ENCODE measurements at places on chromosomes 1 and 21. TPM values are rescaled to one million over a fixed set of nuclear protein-coding genes. Genes with fewer than 3 reads are reported as not detected.
A peak's percentile ranks its signal among the peaks of the same experiment; 100 is the strongest.

The S100A2 gene
- 26.2 TPM for total RNA-seq

The TMEM61 gene
- not detected for total RNA-seq

The SERTAD4 gene
- total RNA-seq: 6.9 TPM

The ADAM30 gene
- total RNA-seq: not detected

The AKNAD1 gene
- 1.8 TPM for total RNA-seq

The GPATCH4 gene
- total RNA-seq: 6.1 TPM

The TDRD5 gene
- 1.1 TPM for total RNA-seq

The CHIA gene
- total RNA-seq: not detected

The DNM3 gene
- total RNA-seq: 11.7 TPM

The TCEA3 gene
- 44.8 TPM for total RNA-seq

The RORC gene
- 1.6 TPM for total RNA-seq

- DNase-seq: no peak
These were observed 48.7 kb upstream of the KIF1B start for GRCh38 chr1:10161541-10162290.

GRCh38 chr1:29761159-29761928 lies 525.0 kb downstream of the PTPRU start:
- no peak for DNase-seq

DNA sequence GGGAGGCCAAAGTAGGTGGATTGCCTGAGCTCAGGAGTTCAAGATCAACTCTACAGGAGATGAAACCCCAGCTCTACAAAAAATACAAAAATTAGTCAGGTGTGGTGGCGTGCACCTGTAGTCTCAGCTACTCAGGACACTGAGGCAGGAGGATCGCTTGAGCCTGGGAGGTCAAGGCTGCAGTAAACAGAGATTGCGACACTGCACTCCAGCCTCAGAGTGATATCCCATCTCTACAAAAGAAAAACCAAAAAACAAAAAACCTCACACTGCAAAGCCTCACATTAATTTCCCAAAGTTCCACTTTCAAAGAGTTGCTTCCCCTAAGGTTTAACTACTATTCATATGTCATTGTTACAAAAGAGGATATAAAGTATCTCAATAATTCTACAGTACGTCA lies 29.0 kb upstream of the FBXO28 start:
- DNase-seq: no peak

- DNase-seq: no peak
These were observed 182.9 kb upstream of the FGGY start for GRCh38 chr1:59113876-59114457.

DNA sequence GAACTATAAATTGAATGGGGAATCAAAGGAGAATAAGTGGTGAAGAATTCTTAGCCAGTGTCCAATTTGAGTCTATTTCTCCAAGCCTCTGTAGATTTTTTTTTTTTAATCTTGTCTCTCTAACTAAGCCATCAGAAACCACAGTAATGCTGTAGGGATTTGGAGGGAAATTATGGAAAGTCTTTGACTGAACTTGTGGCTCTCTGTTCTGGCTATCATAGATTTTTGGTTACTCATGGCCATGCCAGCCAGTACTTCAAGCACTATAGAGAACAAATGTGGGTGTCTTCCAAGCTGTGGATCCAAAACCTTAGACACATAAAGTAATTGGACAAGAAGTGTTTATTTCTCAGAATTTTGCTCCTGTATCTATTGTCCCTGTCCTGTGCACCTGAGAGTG lies 147.9 kb downstream of the LRRC40 start:
- no peak for DNase-seq

DNA sequence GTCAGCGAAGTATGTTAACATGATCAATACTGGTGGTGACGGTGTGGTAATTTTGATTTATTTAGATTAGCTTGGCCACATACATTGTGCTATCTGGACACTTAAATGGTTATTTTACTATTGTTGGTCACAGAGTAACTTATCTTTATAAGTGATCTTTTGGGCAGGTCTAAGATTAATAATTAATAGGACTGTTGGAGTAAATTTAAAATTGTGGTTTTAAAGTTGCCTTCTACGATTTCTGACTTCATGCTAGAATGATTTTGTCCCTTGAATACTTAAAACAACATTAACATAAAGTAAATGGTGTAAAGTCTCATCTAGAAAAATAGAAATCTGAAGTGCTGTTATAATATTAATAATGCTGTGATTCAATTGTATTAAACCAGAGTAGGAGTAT lies 14.7 kb downstream of the SRRM1 start:
- DNase-seq: no peak

GRCh38 chr1:218284377-218284916 lies 646 bp upstream of the RRP15 start:
- DNase-seq: no peak

DNA sequence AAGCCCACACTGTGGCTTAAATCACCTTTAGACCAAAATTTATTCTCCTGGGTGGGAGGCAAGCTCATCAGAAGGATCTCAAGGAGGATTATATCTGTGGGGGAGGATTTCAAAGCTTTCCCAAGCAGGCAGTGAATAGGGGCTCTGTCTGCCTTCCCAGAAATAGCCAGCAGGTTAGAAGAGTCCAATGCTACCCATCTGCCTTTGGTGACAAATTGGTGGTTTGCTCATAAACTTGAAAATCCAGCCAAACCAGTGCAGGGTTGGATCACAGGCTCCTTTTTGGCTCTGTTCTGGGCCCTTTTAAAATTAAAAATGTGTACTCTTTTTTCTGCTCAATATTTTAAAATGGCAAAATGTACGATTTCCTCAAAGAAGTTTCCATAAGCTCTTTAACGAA lies 118.9 kb upstream of the ZC3H11B start:
- DNase-seq: no peak

DNA sequence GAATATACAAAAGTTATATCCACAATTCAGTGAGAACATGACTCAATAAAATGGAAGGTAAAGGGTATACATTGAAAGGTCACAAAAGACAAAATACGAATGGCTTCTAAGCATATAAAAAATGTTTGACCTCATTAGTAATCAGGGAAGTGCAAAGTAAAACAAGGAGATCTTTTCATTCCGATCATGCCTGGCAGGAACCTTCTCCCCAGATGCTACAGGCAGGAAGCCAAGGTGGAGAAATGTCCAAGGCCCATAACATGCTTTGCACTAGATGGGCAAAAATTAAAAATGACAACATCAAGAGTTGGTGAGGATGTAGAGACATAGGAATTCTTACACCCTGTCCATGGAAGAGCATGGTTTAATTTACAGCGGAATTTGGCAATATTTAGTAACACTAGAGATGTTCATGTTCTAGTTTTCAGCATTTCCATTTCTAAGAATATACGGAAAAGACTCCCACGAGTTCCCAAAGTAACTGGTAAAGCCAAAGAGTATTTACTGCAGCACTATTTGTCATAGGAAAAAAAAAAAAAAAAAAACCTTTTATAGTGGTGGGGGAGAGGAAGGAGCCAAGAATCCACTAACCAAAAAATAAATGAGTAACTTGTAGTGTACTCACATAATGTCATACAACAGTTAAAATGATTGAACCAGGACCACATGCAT lies 184.5 kb upstream of the KAZN start:
- no peak for DNase-seq

DNA sequence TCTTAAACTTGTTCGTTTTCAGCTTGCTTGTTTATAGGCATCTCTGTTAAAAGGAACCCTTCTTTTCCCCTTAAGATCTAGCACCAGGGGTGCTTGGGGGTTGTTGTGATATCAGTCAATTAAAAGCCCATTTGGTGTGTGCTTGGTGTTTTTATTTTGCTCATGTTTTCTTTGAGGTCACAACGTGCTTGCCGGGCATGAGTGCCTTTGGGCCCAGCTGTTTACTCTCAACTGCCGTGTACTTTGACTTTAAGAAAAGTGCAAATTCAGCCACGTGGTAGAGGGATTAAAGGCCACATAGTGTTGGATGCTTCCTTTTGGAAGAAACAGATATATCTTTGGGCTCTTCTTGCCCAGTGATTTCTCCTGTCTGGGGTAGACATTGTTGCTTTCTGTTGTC lies 10.5 kb downstream of the ARID1A start:
- no peak for DNase-seq

DNA sequence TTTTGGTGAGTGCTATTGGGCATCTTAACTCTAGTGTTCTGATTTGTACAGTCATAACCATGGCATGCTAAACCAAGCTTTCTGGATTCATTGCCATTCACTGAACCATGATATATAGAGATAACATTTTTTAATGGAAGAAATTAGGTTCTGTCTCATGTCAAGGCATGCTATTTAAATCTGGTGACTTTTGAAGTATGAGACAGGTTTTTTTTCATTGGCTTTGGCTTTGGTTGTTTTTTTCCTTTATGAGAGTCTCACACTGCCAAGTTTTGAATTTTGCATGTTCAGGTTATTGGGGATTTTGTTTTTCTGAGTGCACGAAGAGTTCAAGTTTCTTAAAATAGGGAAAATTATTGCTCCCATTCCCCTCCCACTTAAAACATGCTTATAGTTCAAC lies 141.3 kb upstream of the ADAMTS5 start:
- peak; percentile 50 for DNase-seq

DNA sequence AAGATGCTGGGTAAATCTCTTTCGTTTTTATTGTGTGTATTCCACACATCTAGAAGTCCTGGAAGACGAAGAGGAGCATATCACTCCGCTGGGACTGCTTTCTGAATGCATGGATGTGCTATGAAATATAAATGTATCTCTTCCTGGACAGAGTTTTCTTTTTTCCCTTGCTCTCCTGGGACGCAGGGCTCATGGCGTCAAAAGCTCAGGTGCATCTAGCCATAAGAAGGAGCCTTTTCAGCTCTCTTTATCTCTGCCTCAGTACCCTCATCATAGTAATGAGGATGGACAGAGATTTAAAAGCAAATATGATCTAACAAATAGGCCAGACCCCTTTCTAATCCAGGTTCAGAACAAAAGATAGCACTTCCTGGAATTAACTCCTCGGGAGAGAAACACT lies 27.5 kb upstream of the CASQ2 start:
- DNase-seq: no peak

DNA sequence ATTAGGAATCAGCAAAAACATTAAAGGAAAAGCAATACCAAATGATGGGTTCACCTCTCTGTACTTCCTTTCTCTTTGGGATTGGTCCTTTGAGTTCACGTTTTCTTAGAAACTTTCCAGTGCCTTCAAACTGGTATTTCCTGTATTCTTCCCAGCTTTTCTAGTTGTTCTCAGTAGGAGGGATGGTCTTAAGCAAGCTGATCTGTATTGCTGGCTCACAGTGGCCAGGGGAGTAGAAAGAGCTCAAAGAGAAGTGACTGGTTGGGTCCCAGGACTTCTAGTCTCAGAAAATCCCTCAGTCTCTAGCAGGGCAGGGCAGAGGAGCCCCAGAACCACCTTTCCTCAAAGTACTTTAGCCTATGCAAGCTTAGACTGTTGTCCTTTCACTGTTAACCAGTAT lies 10.1 kb upstream of the USP24 start:
- DNase-seq: no peak
